ENCODE measurements at places on chromosomes 3 and 15. TPM values are rescaled to one million over a fixed set of nuclear protein-coding genes. Genes with fewer than 3 reads are reported as not detected.

The ADGRG7 gene
- not detected for total RNA-seq

GRCh38 chr3:26208201-26208600 is 414.4 kb upstream of the LRRC3B start:
- DNase-seq = no peak

DNA sequence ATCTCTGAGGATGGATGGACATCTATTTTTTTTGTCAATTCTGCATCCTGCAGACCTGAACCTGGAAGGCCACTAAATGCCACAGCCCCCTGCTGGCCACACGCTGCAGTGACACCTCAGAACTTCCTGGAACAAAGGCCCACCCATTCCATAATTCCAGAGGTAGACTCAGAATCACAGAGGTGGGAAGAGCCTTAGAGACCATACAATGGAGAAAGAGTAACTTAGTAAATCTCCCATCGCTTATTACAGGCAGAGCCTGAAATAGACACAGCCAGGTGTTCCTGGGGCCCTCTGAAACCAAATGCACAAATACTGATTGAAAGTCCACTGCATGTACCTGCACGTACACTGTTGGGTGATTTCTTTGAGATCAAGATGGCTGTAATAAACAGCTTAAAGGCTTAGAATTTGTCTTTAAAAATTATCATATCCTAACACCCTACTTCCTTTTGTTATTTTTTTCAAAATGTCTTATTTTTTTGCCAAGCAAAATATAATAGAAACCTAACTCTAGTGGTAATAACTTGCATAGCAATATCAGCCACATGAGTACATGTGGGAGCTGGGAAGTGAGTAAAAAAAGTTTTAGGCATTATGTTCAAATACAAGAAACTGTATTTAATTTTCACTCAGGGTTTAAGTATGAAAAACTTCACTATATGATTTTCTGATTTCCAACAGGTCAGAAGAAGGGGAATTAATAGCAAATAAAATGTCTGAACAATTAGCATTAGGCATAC is 62.7 kb downstream of the EOMES start:
- DNase-seq = peak; percentile 49

DNA sequence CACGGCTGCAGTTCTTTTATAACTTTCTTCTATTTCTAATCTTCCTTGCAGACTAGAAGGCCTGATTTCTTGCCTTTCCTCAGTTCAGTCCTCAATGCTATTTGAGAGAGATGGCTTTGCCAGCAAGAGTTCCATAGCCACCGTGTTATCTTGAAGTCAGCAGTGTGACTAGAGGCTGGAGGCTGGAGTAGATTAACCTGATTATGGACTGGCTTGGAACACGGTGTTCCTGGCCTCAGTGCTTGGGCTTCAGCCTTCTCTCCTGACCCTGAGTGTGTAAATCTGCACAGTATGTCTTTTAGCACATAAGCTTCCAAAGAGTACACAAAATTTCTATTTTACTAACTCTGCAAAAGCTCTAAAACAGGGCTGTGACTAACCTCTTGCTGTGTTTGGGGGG is 61.4 kb downstream of the CCDC54 start:
- no peak for DNase-seq

- no peak for DNase-seq
Observed at GRCh38 chr15:51878446-51879386, 49.3 kb downstream of the TMOD3 start.

DNA sequence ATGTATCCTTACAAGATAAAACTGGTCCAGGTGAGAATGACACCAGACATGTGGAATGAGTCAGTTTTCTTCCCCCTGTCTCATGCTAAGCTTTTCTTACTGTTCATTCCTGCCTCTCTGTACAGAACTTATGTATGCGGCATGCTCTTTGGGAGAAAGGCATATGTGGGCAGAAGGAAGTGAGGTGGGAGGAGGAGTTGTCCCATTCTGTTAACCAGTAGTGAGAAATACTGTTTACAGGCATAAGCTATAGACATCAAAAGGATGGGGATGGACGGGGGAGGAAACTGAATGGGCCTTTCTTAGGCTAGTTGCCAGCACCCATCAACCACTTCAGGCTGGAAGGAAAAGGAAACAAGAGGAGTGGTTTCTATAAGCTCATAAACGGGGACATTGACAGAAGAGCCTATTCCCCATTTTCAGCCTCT is 143.6 kb upstream of the BHLHE40 start:
- DNase-seq = no peak

- DNase-seq = no peak
Observed at GRCh38 chr3:107910713-107911259, 180.0 kb downstream of the CD47 start.

- no peak for DNase-seq
Observed at GRCh38 chr3:63998852-63999754, 24.2 kb downstream of the PSMD6 start.

DNA sequence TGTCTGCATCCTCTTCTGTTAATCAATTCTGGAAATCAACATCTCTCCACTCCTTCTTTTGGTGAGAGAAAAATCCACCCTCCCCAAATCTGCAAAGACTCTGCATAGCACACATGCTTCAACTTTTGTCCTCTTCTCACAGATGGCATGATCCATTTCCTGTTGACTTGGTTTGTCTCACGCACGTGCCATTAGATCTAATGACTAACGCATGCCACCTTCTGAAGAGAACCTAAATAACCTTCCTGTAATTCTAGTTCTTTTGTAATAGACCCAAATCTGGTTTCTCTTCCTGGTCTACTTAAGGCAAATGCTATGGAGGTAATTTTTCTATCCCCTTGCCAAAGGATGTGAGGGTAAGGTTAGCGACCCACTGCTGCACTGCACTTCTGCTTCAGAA is 51.0 kb upstream of the ATOSA start:
- DNase-seq = no peak

DNA sequence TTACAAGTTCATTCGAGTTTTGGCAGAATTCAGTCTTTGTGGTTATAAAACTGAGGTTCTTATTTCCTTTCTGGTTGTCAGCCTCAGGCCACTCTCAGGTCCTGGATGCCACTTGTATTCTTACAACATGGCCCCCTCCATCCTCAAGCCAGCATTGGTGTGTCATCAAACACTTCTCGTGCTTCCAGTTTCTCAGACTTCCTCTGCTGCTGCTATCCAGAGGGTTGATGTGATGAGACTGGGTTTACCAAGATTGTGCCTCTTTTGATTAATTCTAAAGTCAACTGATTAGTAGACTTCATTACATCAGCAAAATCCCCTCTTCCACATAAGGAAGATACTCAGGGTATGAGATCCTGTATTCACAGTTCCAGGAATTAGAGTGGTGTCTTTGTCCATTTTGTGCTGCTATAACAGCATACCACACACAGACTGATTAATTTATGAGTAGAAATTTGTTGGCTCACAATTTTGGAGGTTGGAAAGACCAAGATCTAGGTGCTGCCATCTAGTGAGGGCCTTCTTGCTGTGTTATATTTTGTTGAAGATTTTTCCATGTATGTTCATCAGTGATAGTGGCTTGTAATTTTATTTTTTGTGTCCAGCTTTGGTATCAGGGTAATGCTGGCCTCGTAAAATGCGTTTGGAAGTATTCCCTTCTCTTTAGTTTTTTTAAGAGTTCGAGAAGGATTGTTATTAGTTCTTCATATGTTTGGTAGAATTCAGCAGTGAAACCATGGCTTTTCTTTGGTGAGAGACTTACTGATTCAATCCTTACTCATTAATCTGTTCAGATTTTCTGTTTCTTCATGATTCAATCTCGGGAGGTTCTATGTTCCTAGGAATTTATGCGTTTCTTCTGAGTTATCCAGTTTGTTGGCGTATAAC is 11.1 kb downstream of the LRCH3 start:
- no peak for DNase-seq

DNA sequence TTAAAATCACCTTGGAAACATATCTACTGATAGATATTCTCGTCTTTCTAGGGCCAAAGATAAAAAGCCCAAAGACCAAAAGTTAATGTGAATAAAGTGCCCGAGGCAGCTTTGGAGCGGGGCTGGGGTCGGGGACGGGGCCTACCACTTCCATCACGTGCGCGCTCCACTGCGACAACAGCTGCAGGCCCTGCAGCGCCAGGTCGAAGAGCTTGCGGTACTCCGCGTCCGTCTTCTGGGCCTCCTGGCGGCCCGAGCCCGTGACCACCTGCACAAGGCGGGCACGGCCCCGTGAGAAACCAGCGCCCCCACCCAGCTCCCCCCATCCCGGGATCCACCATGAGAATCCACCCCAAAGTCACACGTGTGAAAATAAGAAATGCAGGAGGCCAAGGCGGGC is 52.4 kb downstream of the CYFIP1 start:
- peak; percentile 41 for DNase-seq

GRCh38 chr3:185153171-185153771 is 411 bp upstream of the C3orf70 start:
- DNase-seq = peak; percentile 92

The HTR3E gene
- not detected for total RNA-seq

The KIF7 gene
- total RNA-seq = 9.0 TPM

- peak; percentile 8 for DNase-seq
Observed at GRCh38 chr3:81395739-81396513, 365.5 kb downstream of the GBE1 start.

DNA sequence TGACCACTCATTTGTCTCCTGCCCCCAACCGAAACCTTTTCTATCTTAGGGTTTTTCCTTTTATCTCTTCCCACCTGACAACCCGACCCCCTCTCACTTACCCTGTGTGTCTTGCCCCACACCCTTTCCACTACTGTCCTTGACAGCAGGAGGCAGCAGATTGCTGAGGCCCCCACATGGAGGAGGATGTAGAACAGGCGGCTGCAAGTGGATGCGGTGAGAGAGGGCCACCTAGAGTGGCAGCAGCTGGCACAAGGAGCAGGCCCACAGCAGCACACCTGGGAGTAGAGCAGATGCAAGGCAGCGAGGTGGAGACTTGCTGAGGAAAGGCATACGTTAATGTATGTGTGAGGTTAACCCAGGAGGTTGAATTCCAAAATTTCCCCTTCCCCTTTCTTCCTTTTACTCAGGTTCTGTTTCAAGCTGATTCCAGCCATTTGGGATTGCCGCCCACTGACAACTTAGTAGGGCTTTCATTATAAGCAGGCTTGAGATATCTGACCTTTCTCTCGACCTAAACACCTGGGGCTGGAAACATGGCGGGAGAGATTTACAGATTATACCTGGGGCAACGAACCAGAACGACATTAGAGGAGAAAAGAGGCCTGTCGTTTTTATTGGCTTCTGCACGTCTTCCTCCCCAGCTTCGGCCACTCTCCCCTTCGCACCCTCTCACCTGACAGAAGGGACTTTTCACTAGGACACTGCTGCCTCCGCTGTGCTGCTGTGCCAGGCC is 643 bp downstream of the SERINC4 start:
- DNase-seq = peak; percentile 38

The ALDH1A3 gene
- total RNA-seq = 25.6 TPM

The LMAN1L gene
- total RNA-seq = not detected

GRCh38 chr3:110589341-110589740 is 482.3 kb upstream of the NECTIN3 start:
- DNase-seq = no peak

The ZXDC gene
- total RNA-seq = 27.2 TPM

The HRG gene
- 0.14 TPM for total RNA-seq

The NRG4 gene
- not detected for total RNA-seq

- DNase-seq = no peak
Observed at GRCh38 chr3:194983121-194983520, 287.8 kb downstream of the XXYLT1 start.

The HIGD2B gene
- 0.17 TPM for total RNA-seq

DNA sequence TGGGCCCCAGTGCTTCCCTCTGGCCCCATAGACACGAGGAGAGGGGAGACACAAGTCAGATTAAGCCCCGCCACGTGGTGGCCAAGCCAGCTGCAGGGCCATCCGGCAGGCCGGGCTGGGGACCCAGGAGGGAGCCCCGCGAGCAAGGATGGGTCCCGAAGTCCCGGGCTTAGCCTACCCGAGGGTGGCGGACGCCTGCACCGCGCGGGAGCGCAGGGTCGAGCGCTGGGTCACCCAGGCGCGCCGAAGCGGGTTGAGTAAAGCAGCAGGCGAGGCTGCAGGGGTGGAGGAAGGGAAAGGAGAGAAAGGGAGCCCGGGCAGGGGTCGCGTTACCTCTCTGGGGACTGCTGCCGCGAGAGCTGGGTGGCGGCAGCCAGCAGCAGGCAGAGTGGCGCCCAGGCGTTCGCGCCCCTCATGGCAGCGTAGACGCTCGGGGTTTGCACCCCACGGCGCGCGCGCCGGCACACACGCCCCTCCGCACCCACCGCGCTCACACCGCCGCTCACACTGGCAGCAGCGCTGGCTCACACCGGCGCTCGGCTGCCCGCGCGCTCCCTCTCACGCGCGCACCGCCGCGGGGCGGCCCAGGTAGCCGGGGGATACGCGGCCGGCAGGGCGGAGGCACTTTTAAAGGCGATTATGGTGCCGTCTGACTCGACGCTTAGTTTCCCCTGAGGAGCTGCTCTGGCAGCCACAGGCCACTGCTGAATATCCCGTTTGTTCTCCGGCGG is at the start of gene PCOLCE2:
TSS of gene PCOLCE2 (minus strand) at position 603 of the 731 bp plus-strand sequence. CDS start at position 416, 187 bp downstream.
- peak; percentile 87 for DNase-seq

- DNase-seq = peak; percentile 12
Observed at GRCh38 chr15:48025118-48025517, 95.7 kb upstream of the SLC24A5 start.

The AADACL2 gene
- not detected for total RNA-seq

The GNAI2 gene
- total RNA-seq = 204 TPM

- DNase-seq = no peak
Observed at GRCh38 chr15:44315126-44315525, 26.6 kb downstream of the GOLM2 start.

DNA sequence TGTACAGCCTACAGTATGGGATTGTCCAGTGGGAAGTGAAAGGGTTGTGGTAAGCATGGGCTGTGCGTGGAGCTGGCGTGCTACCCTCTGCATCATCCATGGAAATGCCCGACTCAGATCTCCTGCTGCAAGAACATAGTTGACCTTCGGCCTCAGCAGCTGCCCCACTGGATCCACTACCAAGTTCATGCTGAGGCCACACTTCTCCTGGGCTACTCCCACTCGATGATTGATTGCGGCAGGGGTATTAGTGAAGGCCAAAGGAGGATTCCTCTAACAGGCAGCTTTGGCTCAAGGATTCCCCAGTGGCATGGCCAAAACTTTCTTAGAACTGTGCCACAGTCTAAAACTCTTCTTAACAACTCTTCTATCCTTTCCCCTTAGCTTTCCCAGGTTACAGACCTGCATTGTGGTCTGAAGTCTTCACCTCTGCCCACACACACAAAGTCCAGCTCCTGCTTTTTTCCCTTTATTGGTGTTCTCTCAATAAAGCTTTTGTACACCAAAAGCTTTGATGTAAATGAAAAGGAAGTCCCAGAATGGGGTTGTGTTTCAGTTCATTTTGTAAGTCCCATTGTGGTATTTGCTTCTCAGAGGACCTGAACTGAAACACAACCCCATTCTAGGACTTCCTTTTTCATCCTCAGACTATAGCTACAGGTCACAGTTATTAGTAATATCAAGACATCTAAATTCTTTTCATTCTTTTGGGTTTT is 4.9 kb upstream of the TBC1D5 start:
- no peak for DNase-seq

- peak; percentile 49 for DNase-seq
Observed at GRCh38 chr15:45795440-45796069, 160.7 kb downstream of the SQOR start.

- DNase-seq = no peak
Observed at GRCh38 chr3:136617198-136617597, 135.0 kb downstream of the STAG1 start.

GRCh38 chr3:38649500-38650247 is at the start of gene SCN5A:
Gene SCN5A, minus strand, starts transcription at chr3:38649687. Its CDS starts 16,380 bp downstream, at chr3:38633307.
- peak; percentile 99 for DNase-seq

The EBLN2 gene
- 4.3 TPM for total RNA-seq

GRCh38 chr3:153853163-153853562 is 268.0 kb upstream of the ARHGEF26 start:
- no peak for DNase-seq

The KLF15 gene
- 10.5 TPM for total RNA-seq
